ENCODE measurements at places on chromosomes 12 and 14. TPM values are rescaled to one million over a fixed set of nuclear protein-coding genes. Genes with fewer than 3 reads are reported as not detected.
A peak's percentile ranks its signal among the peaks of the same experiment; 100 is the strongest.

GRCh38 chr12:57623811-57624390 is 9.1 kb downstream of the B4GALNT1 start:
- no peak for DNase-seq

DNA sequence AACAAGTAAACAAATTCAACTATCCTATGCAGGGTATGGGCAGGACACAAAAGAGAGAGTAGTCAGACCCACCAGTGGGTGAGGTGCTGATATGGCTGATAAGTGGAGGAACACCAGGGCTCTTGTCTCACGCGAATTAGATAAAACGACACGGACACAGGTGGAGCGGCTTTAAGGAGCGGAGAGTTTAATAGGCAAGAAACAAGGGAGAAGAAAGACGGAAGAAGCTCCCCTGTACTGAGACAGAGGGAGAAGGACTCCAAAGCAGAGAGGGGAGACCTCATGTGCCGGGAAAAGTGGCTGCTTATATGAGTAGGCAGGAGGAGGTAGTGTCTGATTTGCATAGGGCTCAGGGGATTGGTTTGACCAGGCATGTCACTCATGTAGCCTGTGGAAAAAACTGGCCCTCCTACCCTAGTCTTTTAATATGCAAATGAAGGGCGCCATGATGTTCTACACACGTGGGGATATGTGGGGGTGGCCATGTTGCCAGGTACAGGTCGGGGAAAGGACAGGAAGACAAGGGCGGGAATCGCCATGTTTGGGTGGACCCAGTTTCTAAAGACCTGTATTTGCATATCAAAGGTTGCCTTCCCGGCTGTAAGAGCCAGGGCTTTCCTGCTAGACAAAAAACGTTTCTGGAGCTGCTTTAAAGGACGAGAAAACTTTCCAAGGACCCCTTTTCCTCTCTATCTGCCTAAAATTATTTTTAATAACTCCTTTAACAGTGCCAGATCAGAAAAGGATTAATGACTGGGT is 28.8 kb downstream of the RPGRIP1 start:
- peak; percentile 51 for DNase-seq

- DNase-seq: no peak
These were observed 176.9 kb downstream of the PRKCH start for GRCh38 chr14:61498303-61498702.

DNA sequence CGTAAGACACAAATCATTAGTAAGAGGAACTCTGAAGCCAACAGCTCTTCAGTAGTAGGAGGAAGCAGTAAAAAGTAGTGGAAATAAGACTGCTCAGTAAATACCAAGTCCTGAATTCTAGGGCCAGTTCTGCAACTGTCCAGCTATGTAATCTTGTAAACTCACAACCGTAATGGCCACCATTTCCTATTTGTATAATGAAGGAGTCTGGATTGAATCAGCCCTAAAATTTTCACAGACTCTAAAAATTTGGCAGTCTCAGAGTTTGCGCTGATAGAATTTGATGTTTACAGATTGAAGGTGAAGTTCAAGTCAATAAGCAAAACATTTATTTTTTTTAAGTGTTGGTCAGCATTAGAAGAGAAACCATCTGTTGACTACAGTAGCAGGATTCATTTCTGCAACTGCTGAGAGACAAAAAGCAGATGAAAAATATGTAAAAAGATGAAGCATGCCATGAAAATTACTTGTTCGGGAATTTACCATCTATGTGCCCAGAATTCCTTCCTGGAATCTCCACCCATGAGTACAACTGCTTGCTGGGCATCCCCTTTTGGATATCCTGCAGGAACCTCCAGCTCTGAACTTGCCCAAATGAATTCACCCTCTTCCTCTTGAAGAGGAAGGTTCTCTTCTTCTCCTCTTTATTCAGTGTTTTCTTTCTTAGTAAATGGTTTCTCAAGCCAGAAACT is 47.5 kb downstream of the GALNT4 start:
- DNase-seq: no peak

DNA sequence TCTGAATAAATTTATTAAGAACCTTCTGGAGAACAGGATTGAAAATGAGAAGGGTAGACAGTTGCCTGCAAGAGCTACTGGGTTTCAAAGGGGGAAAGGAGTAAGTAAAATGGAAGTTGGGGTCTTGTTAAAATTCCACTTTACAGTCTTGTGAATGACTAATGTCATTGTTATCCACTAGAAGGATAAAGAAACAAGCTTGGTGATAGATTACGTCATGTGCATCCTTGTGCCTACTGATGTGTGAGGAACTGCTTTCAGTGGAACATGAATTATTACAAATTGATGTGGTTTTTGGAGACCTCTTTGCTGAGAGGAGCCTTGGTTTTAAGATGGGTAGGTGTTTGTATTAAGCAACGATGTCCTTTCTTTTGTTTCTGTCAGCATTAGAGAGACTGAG is 272.5 kb upstream of the PRICKLE1 start:
- DNase-seq: no peak

DNA sequence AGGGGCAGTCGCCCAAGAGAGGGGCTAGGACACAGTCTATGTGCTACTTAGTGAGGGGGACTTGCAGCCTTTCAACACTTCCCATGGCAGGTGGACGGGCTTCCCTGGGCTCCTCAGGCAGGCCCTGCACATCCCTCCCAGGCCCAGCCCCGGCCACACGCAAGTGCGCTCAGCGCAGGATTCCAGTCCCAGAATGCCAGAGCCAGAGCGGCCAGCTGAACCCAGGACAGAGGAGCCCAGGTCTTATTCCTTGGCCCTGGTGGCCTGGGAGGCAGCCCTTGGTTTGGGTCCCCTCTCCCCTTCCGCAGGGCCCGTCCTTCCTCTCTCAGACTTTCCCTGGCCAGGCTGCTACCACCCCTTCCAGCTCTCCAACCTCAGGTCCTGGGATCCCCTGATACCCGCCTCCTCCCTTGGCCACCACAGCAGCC is 12.0 kb downstream of the DLK1 start:
- DNase-seq: no peak

DNA sequence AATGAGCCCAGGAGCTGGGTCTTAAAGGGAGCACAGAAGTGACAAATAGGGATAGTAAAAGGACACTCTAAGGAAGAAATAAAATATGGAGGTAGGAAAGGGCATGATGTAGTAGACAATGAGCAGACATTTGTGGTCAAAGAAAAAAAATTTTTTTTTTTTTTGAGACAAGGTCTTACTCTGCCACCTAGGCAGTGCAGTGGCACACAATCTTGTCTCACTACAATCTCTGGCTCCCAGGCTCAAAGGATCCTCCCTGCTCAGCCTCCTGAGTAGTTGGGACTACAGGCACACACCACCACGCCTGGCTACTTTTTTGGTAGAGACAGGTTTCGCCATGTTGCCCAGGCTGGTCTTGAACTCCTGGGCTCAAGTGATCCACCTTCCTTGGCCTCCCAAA is 8.5 kb downstream of the FKBP3 start:
- no peak for DNase-seq

DNA sequence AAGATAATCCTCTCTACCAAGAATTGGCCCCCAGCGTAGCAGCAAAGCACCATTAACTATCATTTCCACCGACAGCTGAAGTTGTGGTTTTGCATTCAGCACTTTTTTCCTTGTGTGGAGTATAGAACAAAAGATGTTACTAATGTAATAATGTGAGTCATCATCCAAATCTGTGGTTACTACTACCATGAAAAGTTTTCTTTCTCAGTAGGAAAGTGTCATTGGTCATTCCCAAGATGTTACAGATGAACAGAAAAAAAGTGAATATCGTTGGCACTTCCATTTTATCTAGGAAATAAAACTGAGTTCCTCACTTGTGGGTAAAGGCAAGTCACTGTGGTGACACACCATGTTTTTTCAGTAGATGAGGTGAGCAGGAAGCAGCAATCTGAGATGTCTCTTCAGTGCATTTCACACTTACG is 30.3 kb upstream of the IFNG start:
- DNase-seq: no peak

DNA sequence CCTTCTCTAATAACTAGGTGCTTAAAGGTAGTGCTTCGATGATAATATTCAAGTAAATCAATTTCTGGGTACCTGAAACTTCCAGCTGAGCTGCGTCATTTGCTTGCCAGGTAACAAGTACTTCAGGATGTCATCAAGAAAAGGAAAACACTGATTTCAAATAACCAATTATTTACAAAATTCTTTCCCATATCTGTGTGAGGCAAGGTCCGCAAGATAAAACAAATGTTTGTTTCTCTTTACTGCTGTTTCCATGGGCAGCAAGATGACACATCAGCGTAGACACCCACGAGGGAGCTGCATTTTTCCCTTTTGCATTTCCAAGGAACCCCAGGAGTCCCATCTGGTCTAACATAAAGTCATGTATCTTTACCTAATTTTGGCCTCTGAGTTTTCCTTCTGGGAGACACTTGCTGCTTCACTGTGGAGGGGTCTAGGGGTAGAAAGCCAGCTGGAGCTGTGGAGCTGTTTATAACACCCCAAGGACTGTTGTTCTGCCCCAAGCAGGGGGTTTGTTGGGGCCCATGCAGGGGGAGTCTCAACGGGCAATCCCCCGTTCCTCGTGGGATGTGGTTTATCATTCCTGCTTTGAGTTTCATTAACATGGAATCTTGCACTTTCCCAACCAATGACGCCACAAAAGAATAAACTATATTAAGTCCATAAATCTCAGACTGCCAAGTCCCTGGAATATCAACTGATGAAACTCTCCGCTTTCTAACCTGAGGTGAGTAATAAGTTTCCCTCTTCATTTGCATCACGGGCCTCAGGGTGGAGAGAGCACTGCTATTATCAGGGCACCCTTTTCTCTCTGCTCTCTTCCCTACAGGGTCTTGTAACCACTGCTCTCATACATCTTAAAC is 112.8 kb upstream of the PELI2 start:
- no peak for DNase-seq

DNA sequence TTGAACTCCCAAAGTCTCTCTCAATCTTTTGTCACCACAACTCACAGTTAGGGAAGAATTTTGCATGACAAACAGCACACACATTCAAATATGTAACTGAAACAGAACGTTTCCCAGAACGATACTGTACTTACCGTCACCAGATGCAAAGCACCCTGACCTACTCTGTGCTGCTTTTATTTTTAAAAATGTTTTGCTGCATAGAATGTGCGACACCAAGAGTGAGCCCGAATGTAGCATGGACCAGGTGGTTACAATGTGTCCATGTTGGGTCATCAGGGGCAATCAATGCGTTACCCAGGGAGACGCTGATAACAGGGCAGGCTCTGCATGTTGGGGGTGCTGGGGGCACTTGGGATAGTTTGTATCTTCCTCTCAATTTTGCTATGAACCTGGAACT is 14.6 kb upstream of the EIF5 start:
- no peak for DNase-seq

DNA sequence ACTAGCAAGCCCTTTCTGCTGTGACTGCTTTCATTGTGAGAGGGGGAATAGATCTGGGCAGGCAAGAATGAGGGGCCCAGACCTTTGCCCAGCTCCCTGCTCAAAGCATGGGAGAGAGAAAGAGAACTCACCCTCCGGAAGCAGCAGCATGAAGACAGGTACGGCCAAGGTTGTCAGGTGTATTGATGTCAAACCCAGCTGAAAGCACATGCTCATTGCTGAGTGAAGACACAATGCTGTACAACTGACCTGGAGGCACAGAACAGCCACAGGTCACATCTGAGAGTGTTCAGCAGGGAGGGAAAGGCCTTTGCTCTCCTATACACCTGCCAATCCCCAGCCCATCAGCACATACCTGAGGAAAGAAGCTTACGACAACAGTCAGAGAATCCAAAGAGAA is 5.5 kb downstream of the ANKRD52 start:
- DNase-seq: no peak

The IRAK3 gene
- not detected for total RNA-seq

The CLEC4E gene
- total RNA-seq: not detected

The ACVRL1 gene
- 1.4 TPM for total RNA-seq

The MSI1 gene
- total RNA-seq: 0.16 TPM

The RBP5 gene
- total RNA-seq: 15.7 TPM

The MGP gene
- total RNA-seq: 1.2 TPM
